ENCODE measurements at places on chromosomes 4 and X. TPM values are rescaled to one million over a fixed set of nuclear protein-coding genes. Genes with fewer than 3 reads are reported as not detected.

Gene DKK2
- total RNA-seq, result not detected

GRCh38 chr4:8353912-8354453 lies 84.4 kb downstream of the HTRA3 start:
- DNase-seq, result no peak

- DNase-seq, result no peak
Observed at GRCh38 chr4:76053730-76054129, 17.9 kb upstream of the CXCL11 start.

DNA sequence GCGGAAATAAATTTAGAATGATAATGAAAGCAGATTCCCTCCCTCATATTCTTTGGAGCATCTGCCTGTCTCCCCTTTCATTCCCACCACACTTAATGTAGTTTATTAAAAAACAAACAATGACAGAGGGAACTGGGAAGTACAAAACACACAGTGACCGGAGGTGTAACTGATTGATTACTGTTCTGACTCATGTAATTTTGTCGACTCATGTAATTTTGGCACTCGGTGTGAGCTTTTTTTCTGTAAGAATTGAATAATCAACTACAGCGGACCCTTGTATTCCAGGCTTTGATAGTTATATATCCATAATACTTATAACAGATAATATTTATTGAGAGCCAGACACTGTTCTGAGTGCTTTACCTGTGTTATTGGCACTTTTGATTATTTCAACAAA lies 110.4 kb downstream of the PALLD start:
- DNase-seq, result no peak

DNA sequence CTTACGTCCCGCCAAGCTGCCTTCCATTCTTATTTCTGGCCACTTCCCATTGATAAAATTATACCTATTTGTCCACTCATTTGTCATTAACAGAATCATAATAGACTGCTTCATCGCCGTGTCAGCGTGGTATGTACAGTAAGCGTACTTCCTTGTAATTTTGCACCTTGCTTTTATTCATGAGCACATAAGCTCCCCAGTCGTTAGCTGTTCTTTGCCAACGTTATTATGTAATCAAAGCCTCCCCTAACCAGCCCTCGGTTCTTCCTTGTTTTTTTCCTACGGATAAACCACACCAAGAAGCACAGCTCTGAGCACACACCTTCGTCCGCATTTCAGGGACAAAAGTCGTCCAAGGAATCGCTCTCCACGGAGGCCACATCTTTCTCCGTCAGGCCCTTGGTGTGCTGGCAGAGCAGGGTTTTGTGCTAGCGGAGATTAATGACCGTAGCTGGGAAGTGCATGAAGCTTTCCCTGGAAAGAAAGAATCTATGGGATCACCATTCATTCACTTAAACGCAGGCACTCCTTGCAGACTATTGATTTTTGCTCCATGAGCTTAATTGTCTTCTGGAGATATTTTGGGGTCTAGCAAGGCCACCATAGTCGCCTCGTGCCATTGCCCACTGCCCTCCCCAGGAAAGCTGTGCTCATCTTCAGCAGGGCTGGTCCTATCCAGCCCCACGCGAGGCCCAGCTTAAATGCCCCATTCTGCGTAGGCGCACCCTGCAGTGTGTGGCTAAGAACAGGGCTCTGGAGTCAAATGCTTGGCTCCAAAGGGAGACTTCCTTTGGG lies 200.9 kb upstream of the PSAPL1 start:
- no peak for DNase-seq

Gene OPRPN
- total RNA-seq, result not detected

Gene OTUD6A
- not detected for total RNA-seq

DNA sequence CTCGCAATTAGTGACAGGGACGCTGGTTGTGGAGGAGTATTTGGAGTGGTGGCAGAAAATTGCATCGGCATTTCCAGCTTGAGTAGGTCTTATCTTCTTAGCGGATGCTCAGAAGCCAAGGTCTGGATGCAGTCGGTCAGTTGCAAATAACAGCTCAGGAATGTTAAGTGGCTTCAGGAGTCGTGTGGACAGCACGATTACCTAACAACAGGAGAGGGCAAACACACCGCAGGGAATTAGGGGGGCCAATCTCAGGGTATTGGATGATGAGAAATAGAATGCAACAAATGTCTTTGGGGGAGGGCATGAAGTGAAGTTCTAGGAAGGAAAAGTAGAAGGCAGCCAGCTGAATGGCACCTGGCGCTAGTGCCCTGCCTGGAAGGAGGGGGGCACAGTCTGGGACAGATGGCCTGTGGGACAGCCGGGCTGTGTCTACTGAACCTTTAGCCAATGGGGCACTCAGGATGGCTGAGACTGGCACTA lies 11.8 kb downstream of the RASL11B start:
- DNase-seq, result peak; percentile 72

- no peak for DNase-seq
Observed at GRCh38 chr4:184644553-184645307, 4.5 kb downstream of the CASP3 start.

GRCh38 chr4:14771094-14771493 lies 231.2 kb upstream of the CPEB2 start:
- DNase-seq, result no peak

- DNase-seq, result no peak
Observed at GRCh38 chr4:43716721-43717395, 731.8 kb downstream of the KCTD8 start.

- no peak for DNase-seq
Observed at GRCh38 chrX:72312311-72312940, 6.7 kb upstream of the CITED1 start.

DNA sequence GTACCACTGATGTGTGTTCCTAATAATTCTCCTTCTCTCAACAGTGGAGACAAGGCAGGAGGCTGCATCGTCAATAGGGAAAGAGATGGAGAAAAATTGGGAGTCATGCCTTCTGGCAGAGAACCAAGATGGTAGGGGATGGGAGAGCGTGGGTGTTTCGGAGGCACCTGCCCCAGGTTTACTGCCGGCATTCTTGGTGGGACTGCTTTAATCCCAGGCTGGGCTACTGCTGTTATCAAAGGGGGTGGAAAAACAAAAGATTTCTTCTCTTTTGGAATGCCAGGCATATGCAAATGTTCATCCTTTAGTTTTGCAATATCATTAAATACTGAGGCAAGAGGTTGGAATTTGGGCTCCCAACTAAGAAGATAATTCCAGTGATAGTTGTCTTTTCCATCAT lies 257.0 kb downstream of the DCHS2 start:
- DNase-seq, result no peak

DNA sequence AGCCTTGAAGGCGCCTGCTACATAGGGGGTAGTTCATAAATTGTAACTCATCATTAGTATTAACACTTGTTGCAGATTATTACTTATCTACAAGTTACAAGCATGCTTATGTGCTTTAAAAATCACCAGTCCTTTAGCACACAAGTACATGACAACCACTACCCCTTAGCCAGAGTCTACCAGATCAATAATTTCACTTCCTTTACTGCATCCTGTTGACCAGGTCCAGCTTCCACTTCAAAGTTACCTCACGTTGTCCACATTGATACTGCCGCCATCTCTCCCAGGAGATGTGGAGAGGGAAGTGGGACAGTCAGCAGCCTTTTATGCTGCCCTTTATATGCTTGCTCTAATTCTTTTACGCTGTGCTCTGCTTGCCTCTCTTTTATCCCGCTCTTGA lies 231.3 kb upstream of the CXXC4 start:
- no peak for DNase-seq

DNA sequence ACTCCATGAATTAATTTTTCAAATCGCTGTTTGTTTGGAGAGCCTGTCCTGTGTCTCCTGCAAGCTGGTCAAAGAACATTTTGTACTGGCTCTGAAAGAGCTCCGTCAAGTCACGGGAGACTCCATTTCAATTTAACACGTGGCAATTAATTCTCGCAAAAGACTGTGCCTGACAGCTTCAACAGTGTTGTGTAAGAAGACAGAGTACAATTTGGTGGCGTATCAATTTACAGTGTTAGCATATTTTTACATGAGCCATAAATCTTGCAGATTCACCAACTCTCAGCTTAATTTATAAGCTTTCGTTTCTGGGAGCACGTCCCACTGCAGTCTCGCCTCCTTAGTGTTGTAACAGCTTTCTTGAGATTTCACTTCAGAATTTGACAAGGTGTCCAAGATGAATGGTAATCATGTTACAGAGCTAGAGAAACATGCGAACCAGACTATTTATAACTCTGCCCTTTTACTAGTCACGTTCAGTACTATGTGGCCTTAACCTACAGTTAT lies 70.8 kb downstream of the RWDD4 start:
- no peak for DNase-seq

Gene TSPYL2
- 35.5 TPM for total RNA-seq

DNA sequence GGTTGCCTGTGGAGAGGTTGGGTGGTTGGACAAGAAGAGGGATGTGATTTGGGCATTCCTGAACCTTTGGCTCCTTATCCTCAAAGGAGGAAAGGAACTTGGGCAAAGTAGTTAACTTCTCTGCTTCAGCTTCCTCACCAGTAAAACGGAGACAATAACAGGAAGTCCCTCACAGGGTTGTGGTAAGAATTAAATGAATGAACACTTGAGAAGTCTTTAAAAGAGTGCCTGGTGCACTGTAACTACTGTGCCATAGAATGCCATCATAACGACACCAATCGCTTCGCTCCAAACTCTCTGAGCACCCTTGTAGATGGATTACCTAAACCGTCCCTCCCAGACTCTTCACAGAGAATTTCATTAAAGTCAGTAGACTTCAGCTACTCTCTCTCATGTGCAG lies 10.5 kb downstream of the ZCCHC18 start:
- DNase-seq, result no peak

Gene HHIP
- total RNA-seq, result not detected

GRCh38 chr4:8725845-8726244 lies 133.3 kb downstream of the CPZ start:
- no peak for DNase-seq

Gene PDE5A
- total RNA-seq, result 32.4 TPM

Gene SCRG1
- total RNA-seq, result 0.37 TPM

DNA sequence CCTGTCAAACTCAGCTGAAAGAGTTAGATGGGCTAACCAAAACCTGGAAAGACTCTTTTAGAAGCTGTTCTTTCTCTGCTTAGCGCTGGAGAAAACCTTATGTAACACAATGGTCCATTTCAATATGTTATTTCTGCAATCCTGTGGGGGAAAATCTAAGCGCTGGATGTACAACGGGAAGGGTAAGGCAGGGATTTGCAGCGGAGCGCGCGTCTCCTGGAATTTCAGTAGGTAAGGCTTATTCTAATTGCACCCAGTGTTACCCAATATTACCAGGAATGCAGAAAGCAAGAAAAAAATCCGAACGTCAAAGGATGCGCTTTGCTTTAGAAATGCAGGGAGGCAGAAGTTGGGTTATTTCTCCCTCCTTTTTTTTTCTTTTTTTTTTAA lies 2.0 kb downstream of the HS3ST1 start:
- peak; percentile 33 for DNase-seq

DNA sequence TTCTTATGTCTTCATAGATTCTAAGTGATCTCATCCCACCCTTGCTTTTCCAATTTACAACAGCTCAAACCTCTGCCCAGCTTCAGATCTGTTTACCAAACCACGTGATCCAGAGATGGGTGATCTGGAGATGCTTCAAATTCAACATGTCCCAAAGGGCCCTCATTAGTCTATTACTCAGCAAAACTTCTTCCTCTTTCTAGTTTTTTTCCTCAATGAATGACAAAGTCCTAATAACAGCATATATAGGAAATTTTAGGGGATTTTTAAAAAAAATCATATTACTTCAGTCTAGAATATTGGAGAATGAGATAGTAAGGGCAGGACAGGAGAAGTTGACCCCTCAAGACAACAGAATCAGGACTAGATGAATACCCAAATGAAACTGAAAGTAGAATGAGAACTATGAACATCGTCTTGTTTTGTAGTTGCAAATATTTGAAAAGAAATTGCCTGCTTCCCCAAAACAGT lies 127.1 kb downstream of the CFAP299 start:
- DNase-seq, result no peak

GRCh38 chr4:3700736-3701135 lies 65.4 kb upstream of the ADRA2C start:
- DNase-seq, result no peak

GRCh38 chr4:166625018-166625637 lies 609.2 kb downstream of the SPOCK3 start:
- no peak for DNase-seq

Gene SUPT20HL1
- not detected for total RNA-seq

Data from neural progenitor cell (in vitro differentiated cells).